AG04450 (cell line): ENCODE measurements at places on chromosomes 3 and 15.

DNA sequence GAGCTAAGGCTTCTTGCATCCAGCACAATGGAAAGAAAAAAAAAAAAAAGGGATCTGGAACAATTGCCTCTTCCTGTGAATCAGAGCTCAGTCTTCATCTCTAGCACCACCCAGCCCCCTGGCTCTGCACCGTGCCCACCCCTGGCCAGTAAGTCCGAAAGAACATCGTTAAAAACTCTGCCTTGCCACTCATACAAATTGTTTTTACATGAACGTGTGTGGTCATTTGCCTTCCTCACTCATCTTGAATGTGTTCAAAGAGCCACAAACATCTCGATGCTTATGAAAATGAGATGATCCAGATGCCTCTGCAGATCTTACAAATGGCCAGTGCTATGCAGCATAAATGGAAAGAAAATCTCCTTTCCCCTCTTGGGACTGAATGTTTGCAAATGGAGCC, 400.0 kb upstream of the PPP2R3A start:
- DNase-seq = no peak

GRCh38 chr15:55241891-55242290, 45.1 kb upstream of the RSL24D1 start:
- DNase-seq = no peak

GRCh38 chr3:197431346-197431910, 124.3 kb downstream of the BDH1 start:
- DNase-seq = no peak

- DNase-seq = no peak
Measured at GRCh38 chr15:43118286-43118685, 12.4 kb upstream of the UBR1 start.

DNA sequence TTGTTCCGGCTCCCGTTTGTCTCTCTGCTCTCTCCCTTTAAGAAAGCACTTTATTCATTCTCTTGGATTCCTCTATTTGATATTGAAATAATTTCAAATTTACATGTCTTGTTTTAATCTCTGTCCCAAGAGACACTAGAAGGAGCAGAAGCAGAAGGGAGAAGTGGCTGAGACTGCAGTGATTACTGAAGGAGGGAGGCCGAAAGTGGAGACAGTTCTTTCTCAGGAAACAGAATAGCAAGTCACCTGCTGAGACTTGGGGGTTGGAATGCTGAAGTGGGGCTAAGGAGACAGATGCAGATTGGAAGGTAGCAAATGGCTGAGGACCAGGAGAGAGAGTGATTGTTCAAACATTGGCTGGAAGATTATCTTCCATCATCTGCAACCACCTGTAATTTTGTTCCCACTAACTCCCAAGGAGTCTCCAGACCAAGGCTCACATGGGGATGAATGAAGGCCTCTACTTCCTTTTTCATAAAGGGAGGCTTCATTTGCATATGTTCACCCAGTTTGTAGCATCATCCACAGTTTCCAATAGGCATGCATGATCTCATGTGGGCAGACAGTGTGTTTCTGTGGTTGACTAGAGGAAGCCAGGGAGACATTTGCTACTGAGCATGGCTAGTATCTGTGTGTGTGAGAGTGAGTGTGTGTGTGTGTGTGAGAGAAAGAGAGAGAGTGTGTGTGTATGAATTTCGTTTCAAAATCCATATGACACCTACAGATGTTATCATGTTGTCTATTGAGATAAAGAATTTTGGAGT, 24.0 kb downstream of the LTF start:
- no peak for DNase-seq

GRCh38 chr15:75861750-75862402, 18.6 kb downstream of the UBE2Q2 start:
- no peak for DNase-seq

- no peak for DNase-seq
Measured at GRCh38 chr15:52656412-52656811, 22.8 kb downstream of the ATOSA start.
